ENCODE measurements at places on chromosomes 16 and 17.

- DNase-seq: no peak
Measured at GRCh38 chr17:71024969-71025368, 855.6 kb downstream of the KCNJ2 start.

DNA sequence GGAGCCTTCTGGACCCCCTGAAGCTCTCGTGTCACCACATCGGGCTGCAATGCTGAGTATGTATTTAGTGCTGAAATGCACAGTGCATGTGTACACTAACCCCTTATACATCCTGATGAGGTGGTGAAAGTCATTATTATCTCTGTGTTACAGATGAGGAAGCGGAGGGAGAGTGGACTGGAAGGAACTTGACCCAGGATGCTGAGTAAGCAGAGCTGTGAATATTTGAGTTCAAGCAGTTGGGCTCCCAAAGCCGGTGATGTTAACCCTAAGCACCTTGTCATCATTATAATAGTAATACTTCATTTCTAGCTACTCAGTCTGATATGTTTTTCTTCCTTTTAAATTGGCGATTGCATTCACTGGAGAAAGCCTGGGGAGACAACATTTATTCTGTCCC is 25.9 kb upstream of the NKD1 start:
- no peak for DNase-seq

DNA sequence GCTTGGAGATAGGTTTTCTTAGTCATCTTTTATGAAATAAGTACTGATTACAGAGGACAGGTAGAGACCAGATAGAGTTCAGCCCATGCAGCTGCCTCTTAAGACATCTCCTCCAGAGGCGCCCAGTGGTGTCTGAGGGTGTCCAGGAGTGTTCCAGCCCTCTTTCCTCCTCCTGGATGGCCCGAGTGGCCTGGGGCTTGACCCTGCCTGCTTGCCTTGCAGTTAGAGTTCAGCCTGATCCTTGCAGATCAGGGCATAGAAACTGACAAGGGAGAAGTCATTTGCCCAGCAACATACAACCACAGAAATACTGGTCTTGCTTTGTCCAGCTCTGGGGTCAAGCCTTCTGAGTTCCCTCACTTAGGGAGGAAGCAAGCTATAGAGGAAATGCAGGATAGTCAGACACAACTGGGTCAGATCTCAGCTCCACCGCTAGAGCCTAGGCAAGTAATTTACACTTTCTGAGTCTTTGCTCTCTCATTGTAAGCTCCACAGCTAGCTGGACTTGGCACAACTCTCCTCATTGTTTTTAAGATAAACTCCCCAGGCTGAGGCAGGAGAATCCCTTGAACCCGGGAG is 3.6 kb upstream of the CCL1 start:
- no peak for DNase-seq

- no peak for DNase-seq
Measured at GRCh38 chr17:973053-973452, 6.5 kb downstream of the NXN start.

DNA sequence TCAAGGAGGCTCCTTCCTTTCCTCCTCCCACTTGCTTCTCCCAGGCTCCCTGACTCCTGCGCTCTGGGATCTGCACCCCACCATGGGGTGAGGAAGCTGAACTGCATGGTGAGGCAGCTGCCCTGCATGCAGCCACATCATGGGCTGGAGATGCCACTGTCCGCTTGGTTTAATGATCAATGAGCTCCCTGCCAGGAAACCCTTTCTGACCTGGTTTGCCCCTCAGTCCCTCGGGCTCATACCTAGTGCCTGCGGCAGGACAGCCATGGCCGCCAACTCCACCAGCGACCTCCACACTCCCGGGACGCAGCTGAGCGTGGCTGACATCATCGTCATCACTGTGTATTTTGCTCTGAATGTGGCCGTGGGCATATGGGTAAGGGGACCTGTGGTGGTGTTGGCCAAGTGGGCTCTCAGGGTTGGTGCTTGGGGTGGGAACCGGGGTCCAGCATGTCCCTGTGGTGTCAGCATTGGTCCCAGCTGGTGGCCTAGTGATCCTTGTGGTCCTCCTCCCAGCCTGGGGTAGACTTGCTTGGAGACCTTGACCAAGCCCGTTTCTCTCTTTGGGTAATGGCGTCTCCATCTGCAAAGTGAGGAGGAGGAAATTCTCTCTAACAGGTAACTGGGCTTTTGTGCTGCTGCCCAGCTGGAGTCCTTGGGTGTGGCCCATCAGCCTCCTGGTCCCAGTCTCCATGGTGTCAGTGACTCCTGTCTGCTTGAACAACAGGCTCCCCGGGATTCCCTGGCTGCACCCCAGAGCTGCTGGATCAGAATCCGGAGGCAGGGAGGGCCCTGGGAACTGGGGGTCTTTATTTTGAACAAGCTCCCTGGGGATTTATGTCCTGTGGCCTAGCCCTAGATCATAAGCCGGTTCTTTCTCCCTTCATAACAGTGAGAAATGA is at the start of gene SLC5A10:
Gene SLC5A10 (plus strand): TSS at position 225 of the 902 bp plus-strand sequence. CDS start 41 bp downstream, at position 266.
- peak; percentile 67 for DNase-seq

GRCh38 chr17:44170499-44171201 is at the start of gene ASB16:
Gene ASB16 (plus strand): TSS chr17:44170704. CDS start chr17:44170790, 86 bp downstream.
- DNase-seq: peak; percentile 56

GRCh38 chr16:4570688-4571321 is 14.7 kb downstream of the C16orf96 start:
- no peak for DNase-seq

GRCh38 chr17:77865112-77865611 is 93.3 kb upstream of the TNRC6C start:
- peak; percentile 71 for DNase-seq

- DNase-seq: no peak
Measured at GRCh38 chr17:61047515-61047914, 352.1 kb upstream of the TBX2 start.

DNA sequence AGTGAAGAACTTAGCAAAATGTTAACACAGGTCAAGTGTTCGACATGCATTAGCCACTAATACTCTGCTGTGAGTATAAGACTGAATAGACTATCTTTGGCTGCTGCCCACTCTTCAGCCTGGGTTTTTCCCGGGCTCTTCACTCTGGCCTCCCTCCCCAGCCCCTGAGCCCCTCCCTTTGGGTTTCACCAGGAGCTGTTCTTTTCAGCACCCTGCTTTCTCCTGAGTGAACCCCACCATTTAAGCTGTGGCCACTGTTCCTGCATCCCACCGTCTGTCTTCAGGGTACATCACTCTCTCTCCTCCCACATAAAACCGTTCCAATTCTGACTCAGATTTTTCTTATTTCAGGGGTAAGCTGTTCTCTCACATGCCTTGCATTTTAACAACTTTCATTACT is 92.0 kb upstream of the ASIC2 start:
- no peak for DNase-seq
